BJ (cell line): ENCODE measurements at places on chromosomes 16 and 17.

GRCh38 chr17:4815043-4815675 is 8.2 kb downstream of the PLD2 start:
- DNase-seq, result no peak

- DNase-seq, result no peak
Observed at GRCh38 chr17:67491681-67492024, 114.6 kb downstream of the PITPNC1 start.

DNA sequence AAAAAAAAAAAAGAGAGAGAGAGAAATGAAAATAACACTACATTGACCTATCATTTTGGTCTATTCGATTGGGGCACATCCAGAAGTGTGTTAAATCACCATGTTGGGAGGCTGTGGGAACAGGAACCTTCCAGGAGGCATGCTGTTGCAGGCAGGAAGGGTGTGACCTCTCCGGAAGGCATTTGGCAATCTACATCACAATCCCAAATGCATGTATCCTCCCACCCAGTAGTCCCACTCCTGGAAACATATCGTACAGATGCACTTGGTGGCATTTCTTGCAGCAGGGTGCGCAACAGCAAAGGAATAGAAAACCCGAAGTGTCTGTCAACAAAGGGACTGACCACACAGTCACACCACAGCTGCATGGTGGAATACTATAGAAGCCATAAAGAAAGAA is 7.9 kb downstream of the PLLP start:
- DNase-seq, result no peak

- DNase-seq, result no peak
Observed at GRCh38 chr17:44983563-44983962, 15.5 kb upstream of the C1QL1 start.

GRCh38 chr16:84052071-84052622 is 9.6 kb upstream of the SLC38A8 start:
- no peak for DNase-seq

- no peak for DNase-seq
Observed at GRCh38 chr17:66281661-66282369, 20.6 kb upstream of the PRKCA start.

GRCh38 chr17:47286198-47286914 is 32.7 kb downstream of the ITGB3 start:
- DNase-seq, result no peak

DNA sequence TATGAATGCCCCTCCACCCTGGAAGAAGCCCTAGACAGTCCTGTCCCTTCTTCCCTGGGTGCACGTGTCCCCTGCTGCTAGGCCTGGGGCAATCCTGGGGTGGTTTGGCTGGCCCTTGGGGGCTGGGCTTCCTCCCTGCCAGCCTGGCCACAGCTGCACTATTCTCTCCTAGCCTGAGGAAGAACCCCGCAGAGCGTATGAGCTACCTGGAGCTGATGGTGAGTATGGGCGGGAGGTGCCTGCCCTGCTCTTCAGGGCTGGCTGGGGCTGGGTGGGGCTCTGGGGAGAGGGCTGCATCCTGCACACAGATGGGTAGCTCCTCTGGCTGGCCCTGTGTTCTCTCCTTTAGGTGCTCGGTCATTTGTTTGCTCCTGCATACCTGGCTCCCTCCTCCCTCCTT is 28.8 kb downstream of the MAP2K3 start:
- DNase-seq, result no peak

DNA sequence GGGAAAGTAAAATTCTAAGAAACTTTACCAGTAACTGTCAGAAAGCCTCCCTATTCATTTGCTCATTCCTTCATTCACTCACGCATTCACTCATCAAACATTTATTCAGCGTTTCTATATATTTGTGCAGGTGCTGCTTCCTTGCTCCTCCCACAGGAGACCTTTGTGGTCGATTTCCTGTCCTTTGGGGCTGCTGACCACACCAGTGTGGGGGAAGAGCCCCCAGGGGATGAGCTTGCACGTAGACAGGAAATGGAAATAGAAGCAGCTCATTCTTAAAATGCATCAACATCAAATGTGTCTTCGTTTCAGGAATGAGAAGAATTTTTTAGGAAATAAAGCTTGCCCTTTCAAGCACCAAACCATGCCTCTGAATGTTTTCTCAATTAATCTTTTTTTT is 9.6 kb downstream of the PIK3R6 start:
- peak; percentile 62 for DNase-seq

DNA sequence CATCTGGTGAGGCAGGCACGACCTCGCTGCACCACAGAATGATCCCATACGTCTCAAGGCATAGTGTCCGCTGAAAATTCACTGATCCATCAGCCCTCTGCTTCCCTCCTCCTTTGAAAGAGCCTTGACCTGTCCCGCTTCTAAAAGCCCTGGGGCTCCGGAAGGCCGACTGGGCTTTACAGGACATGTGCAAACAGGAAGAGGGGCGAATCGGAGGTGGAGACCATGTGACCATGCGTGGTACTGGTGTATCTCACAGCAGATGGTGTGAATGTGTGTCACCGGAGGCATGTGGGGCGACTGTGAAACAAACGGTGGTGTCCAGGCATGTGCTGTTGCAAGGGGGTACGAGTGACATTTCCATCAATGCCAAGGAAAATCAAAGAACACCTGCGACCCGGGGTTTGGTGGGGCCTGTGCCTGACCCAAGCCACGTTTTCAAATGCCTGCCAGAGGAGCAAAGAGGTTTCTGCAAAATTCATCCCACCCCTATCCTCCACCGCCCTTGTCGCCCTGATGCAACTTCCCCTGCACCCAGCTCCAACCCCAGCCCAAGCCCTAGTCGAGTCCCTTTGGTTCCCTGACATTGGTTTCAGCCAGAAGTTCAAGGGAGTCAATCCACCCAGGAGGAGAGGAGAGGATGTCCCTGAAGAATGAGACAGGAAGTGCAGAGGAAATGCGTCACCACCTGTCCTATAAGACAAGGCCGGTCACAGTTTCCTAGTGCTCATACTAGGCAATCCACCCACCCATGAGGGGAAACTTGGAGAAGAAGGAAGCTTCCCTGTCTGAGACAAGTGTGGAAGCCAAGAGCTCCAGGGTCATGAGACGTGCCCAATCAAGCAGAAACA is 5.9 kb upstream of the KCNJ18 start:
- DNase-seq, result no peak

- no peak for DNase-seq
Observed at GRCh38 chr16:48608871-48609651, 919 bp downstream of the N4BP1 start.

DNA sequence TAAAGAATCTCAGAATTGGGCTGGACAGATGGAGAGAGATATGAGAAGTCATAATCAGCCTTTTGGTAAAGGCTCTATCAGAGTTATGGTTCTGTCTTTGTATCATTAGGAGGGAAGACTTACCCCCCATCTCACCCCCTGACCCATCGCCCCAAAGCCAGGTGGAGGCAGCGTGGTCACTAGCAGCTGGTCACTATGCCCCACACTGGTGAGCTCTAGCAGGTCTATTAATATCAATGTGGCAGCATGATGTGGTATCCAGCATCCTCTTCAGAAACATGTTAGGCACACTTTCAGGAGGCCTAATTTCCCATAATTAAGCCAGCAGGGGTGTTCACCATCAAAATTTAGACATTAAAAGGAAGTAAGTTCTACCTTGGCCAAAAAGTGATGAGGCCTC is 183.8 kb upstream of the COX10 start:
- no peak for DNase-seq

DNA sequence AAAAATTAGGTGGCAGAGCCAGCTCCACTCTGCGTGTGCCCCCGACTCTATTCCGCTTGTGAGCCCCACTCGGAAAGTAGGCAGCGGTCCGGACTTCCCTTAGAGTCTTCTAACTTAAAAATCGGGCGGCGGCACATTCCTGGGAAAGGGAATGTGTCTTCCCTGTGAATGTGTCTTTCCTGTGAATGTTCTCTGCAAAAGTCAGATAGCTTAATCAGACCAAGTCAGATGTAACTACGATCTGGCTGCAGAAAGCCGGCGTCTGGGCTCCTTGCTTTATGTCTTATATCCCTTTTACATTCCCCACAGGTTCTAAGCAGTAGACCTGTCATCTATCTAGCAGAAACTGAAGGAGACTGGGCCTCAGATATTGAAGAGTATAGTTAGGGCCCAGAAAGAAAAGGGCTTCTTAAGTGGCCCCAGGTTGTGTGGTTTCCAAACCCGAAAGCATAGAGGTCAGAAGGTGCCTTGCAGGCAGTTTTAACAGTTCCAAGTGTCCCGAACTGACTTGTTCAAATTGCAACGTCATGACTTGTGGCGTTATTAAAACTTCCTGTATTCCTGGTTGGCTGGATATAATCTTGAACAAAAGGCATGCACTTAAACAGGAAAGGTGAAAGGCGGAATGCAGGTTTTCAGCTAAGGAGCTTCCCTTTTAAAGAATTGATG is 601 bp downstream of the PHKB start:
- DNase-seq, result no peak

DNA sequence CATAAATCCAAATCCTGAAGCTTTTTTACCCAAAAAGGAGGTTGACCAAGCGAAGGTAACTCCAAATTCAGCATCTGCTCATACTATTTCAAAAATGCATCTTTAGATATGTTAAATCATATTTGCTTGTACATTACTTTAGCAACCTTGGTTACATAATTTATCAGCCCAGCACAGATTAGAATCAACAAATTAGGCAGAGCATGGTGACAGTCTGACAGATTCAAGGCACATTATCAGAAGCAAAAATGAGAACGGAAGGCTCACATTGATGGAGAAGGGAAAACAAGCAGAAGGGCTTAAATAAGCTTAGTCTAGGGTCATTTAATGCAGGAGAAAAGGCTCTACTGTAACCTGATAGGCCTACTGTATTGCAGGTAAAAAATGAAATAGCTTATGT is 3.9 kb upstream of the KCNJ2 start:
- no peak for DNase-seq

DNA sequence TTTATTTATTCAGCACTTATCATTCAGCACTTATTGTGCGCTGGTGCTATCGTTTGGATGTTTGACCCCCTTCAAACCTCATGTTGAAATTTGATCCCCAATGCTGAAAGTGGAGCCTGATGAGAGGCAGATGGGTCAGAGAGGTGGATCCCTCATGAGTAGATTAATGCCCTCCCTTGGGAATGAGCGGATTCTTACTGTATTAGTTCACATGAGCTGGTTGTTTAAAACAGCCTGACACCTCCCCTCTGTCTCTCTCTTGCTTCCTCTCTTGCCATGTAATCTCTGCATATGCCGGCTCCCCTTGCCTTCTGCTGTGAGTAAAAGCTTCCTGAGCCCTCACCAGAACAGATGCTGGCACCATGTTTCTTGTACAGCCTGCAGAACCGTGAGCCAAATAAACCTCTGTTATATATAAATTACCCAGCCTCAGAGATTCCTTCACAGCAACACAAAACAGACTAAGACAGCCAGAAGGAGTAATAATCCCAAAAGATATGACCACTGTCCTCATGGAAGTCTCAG is 111.1 kb downstream of the CACNG3 start:
- no peak for DNase-seq

DNA sequence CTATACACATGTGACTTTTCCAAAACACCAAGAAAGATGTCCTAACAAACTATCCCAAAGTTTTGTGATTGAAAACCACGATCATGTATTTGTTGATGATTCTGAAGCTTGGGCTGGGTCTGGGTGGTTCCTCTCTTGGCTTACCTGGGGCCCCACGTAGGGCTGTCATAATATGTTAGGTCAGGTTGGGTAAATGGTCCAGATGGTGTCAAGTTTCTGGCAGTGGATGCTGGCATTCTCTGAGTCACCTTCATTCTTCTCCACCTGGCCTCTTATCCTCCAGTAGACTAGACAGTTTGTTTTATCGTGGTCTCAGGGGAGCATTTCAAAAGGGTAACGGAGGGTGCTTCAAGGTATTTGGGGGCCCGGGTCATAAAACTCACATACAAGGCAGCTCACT is 39.4 kb downstream of the SYCE1L start:
- no peak for DNase-seq

- DNase-seq, result no peak
Observed at GRCh38 chr16:11310997-11311561, 29.9 kb upstream of the PRM1 start.

DNA sequence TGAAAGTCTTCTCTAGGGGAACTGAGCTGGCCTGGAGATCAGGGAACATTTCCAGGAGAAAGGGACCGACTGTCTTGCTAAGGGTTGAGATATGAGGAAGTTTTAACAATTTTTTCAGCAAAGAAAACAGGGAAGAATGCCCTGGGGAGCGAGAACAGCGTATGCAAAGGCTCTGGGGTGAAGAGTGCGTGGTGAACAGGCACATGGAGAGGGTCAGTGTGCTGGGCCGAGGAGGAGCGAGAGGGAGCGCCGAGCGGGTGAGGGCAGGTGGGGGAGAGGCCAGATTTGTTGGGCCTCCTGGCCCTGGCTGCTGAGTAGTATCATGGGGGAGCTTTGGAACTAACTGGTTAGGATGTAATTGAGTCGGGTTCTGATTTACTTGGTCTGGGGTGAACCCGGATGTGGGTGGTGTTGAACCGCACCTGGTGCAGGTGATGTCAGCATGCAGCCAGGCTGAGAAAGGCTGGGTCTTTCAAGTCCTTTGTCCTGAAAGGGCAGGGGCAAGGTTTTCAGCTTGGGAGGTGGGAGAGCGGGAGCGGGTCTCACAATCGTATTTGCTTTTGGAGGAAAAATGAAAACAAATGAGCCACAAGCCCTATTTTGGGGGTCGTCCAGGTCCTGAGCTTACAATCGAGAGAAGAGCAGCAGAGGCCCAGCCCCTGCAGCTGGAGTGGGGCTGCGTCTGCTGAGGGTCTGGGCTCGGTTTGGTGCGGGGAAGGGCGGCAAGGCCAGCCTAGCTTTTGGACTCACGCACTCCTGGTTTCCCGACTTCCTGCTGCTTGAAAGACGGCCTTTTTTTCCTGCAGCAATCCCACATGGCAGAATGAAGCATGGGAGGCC is 11.1 kb upstream of the WFDC1 start:
- DNase-seq, result no peak

DNA sequence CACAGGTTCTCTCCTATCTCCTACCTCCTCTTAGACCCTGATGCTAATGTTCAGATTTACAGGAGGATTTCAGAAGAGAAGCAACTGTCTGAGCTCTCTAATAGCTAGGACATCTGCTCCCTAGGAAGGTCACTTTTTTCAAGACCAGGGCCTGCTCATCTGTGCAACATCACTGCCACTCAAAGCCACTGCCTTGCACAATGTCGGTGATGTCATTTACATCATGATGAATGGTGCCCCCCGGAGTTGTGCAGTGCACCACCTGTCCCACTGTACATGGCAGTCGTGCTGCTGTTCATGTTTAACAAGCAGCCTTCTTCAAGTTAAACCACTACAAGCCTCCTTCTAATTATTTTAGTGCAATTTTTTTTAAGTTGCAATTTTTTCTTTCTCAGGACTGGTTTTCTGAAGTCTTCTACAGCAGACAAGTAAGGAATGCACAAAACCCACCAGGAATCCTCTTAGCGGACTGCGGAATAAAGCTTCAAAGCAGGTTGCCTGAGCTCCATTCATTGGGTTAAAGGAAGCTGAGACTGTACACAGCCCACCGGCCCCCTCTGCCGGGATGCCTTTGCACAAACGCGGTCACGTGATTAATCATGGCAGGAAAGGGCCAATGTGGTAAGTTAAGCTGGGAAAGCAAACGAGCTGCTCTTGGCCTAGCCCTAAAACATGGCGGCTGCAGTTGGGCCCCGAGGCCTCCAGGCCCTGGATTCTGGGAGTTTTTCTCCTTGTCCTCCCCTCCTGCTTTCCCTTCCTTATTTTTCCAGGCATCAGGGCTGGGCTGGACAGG is 74.1 kb downstream of the MYH11 start:
- no peak for DNase-seq

GRCh38 chr17:82201498-82201910 is 11.1 kb downstream of the CCDC57 start:
- DNase-seq, result no peak
